ENCODE measurements at places on chromosomes 3 and 15.

GRCh38 chr3:36557021-36557707 is 176.9 kb downstream of the STAC start:
- DNase-seq = no peak

GRCh38 chr3:46998121-46998851 is 18.8 kb downstream of the NBEAL2 start:
- DNase-seq = peak; percentile 51

- no peak for DNase-seq
These were observed 213.8 kb downstream of the THSD4 start for GRCh38 chr15:71329041-71329440.

GRCh38 chr3:177622520-177622919 is 425.2 kb upstream of the TBL1XR1 start:
- DNase-seq = no peak

DNA sequence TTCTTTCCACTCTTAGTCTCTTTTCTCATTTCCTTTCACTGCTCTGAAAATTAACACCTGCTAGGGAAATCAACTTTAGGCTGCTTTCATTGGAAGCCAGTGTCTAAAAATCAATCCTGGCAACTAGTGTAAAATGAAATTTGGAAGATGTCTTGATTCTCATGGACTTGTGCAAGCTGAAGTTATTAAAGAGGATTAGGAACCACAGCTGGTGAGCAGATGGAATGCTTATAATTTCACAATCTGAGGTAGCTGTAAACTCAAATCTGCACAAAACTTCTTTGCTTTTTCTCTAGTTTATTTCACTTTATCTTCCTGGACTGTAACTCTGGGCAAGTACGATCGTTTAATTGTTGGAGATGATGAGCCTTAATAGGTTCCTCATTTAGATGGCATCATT is 175.6 kb downstream of the GHSR start:
- no peak for DNase-seq

Measured in stimulated activated CD8-positive, alpha-beta memory T cell treated with anti-CD3 and anti-CD28 coated beads, Interleukin-15, amount 100 ng/mL, for 4 hours (primary cell).